Activated naive CD4-positive, alpha-beta T cell treated with anti-CD3 and anti-CD28 coated beads for 36 hours (primary cell): ENCODE measurements at places on chromosomes 5 and 9.

DNA sequence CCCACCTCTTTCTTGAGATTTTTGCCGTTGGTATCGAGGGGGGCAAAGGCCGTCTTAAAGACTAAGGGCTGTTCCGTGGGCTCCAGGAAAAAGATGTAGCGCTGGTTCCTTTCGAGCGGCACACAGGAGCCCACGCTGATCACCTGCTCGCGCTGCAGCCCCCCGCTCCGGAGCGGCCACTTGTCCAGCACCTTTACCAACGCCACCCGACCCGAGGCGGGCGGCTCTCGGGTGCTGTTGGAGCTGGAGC lies 781 bp downstream of the NRG2 start:
- DNase-seq: peak; percentile 4

DNA sequence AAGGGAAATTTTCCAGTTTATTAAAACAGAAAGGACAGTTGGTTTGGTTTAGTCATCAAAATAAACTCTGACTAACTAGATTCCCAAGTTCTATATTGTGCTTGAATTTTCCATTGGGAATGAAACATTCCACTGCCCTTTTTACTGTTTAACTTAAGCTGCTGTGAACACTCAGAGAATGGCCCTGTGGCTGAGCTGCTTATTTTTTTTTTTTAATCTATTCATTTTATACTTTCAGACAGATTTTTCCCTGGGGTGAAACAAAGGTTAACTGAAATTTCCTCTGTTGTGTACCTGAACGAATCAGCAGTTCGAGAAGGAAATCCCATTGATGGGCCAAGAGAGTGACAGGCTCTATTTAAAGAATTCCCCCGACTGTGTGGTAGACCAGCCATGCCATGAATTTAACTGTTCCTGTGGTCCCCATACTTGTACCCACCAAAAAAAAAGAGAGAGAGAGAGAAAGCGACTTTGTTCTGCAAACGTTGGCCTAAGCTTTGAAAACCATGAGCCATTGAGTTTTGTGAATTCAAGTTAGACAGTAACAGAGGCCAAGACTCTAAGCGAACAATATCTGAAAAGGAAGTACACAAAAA lies 138.7 kb upstream of the GRHPR start:
- no peak for DNase-seq

- peak; percentile 69 for DNase-seq
Measured at GRCh38 chr5:111627862-111628261, 115.5 kb upstream of the STARD4 start.

DNA sequence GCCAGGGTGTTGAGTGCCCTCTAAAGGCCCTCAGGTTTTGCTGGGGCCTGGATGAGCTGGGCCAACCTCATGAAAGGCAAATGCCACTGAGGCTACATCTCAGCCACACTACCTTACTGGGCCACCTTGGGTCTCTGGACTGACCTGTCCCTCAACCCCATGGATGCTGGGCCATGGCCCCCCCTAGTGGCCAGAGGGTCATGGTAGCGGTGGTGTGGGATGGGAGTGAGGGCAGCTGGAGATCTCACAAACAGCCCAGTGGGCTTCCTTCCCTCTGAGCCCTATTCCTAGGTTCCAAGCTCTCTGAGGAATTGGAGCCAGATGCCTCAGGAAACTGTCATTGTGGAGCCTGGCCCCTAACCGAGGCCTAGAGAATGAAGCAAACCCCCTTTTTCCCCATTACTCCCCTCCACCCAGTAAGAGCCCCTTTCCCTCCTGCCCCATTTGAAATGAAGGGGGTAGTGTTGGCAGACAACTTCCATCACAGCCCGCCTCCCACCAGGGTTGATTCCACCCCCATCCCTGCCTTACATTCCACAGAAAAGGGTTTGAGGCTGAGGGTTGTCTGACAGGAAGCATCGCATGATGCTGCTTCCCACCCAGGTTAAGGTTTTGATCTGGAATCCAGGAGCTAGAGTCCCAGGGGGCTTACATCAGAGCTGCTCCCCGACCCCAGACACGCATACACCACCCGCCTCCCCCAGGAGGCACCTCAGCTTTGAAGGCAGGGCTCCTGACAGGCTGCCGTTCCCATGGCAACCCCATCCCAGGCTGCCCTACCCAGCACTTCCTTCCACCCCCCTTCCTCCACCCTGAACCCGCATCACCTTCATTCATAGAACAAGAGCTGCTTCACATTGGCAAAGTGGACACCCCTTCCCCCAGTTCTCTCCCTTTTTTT lies 63.9 kb downstream of the PCDH1 start:
- DNase-seq: peak; percentile 67

GRCh38 chr9:86181379-86182315 lies 77.8 kb downstream of the C9orf153 start:
- no peak for DNase-seq

- no peak for DNase-seq
Measured at GRCh38 chr5:126097876-126098275, 325.3 kb upstream of the GRAMD2B start.

GRCh38 chr5:113038714-113039113 lies 62.1 kb downstream of the DCP2 start:
- no peak for DNase-seq

DNA sequence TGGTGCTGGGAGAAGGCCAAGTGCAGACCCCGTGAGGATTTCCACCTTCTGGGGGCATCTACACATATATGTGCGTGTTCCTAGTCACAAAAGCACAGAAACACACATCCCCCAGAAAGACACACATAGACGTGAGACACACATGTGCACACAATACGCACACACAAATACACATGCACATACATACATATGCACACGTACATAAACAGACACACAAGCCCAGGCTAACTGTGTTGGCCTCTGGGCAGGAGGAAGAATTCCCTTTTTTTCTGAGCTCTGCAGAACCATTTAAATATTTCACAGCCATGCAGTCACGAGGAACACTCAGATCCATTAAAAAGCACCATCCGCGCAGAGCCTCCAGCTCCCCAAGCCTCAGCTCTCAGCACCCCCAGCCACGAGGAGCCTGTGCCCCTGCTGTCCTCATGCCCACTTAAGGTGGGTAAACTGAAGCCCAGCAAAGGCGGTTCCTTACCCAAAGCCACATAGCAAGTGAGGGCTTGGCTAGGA lies 5.3 kb downstream of the NINJ1 start:
- no peak for DNase-seq

- DNase-seq: no peak
Measured at GRCh38 chr5:103345461-103345860, 86.9 kb downstream of the MACIR start.

DNA sequence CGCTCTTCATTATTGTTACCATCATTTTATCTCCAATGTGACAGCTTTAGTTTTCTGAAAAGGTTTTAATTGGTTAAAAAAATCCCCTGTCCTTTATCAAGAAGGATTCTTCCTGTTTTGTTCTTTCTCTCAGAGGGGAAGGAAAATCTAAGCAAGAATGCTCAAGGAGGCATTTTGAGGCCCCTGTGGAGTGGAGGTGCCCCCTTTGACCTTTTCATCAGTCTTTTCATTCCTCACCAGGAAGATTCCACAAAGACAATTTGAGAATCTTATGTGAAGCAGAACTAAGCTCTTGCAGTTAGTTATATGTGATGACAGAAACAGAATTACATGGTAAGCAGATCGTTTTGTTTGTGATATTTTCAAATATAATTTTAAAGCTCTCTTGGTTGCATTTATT lies 489.6 kb downstream of the MAN2A1 start:
- DNase-seq: no peak

- DNase-seq: no peak
Measured at GRCh38 chr9:95090871-95091577, 226.5 kb downstream of the FANCC start.

GRCh38 chr5:58156973-58157701 lies 302.7 kb downstream of the PLK2 start:
- DNase-seq: no peak

DNA sequence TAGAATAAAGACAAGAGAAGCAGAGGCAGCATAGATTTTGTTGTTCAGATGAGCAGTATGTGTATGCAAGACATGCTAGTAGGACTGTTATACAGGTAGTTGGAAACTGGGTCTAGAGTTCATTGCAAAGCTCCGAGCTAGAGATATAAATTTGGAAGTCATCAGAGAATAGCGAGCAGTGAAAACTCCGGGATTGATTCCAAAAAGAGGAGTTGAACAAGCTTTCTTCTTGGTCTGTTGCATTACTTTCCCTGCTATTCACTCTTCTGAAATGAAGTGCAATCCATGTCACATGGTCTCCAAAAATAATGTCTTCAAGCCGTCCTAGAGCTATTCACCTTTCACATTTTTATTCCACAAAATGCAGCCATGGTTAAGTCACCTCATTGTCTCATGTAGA lies 67.9 kb upstream of the ZNF462 start:
- no peak for DNase-seq

GRCh38 chr9:89863141-89863540 lies 258.3 kb downstream of the GADD45G start:
- no peak for DNase-seq

- DNase-seq: no peak
Measured at GRCh38 chr9:126165755-126166154, 160.9 kb upstream of the MVB12B start.

GRCh38 chr5:25448190-25448621 lies 803.4 kb upstream of the CDH10 start:
- DNase-seq: no peak

DNA sequence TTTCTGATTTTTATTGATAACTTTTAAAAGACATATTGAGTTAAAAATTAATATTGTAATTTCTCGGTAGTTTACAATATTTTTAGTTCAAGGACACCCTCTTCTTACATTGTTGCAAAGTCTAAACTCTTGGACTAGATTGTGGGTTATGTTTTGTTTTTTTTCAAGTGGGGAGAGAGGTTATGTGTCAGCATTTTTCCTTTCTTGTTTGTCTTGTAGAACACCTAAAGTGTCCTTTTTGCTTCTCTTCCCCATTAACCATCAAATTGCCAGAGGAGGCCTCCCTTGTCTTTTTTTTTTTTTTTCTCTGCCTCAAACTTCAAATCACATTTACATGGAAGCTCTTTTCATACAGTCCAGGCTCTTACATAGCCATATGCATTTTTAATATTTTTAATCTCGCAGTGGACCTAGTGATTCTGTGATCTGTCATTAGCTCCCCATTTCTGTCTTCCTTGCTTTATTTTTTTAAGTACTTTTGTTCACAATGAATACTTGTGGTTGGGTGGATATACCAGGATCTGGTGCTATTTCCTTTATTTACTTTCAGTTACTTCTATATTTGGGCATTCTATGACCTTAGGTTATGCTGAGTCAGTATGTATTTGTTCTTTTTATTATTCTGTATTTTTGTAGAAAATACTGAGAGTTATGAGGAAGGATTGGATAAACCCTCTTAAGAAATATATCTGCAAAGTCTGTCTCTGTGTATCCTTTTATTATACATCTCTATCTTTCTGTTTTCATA lies 2280.6 kb upstream of the ACO1 start:
- no peak for DNase-seq

DNA sequence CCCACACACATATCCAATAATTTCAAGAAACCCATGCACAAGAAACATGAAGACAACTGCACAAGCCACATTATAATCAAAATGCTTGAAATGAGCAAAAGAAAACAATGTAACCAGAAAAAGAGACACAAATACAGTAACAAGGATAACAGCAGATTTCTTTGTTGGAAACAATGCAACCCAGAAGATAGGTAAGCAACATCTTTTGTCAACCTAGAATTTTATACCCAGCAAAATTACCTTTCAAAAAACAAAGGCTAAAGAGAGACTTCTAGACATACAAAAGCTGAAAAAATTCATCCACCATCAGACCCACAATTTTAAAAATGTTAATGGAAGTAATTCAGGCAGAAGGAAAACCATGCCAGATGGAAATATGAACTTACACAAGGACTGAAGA lies 5.0 kb upstream of the COL23A1 start:
- no peak for DNase-seq

- no peak for DNase-seq
Measured at GRCh38 chr9:19408316-19408692, 505 bp upstream of the ACER2 start.

DNA sequence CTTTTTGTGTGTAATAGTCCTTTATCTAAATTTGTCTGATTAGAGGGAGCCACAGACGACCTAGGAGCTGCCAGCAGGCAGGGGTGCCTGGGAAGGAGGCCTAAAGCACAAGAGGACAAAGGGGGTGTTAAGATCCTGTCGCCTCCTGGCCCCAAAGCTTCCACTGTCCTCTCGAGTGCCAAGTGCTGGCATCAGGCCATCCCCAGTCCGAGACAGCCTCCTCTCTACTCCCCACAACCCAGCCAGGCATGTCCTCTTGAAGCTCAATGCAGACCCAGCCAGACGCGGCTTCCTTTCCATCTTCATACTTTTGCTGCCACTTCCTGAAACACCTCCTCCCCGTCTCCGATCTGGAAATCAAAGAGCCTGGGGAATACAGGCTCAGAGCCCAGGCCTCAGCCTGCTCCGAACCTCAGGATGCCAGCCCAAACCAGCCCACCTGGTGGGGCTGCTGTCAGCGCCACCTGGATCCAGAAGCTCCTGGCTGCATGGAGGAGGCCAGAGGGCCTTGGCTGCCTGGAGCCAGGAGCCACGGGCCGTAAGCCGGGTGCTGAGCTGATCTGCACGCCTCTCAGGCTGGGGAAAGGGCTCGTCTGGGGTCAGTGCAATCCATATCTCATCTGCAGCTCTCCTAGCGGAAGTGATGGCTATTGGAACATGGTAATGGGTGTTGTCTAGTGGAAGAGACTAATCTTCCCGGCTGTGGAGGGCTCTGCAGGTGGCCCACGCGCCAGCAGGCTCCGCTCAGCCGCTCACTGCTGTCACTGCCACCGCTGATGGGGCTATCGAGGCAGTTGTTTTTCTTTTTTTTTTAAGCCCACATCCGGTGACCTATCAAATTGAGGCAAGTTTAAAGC lies 60.2 kb upstream of the FUBP3 start:
- no peak for DNase-seq

- no peak for DNase-seq
Measured at GRCh38 chr5:169299191-169299662, 1.7 kb downstream of the SLIT3 start.

DNA sequence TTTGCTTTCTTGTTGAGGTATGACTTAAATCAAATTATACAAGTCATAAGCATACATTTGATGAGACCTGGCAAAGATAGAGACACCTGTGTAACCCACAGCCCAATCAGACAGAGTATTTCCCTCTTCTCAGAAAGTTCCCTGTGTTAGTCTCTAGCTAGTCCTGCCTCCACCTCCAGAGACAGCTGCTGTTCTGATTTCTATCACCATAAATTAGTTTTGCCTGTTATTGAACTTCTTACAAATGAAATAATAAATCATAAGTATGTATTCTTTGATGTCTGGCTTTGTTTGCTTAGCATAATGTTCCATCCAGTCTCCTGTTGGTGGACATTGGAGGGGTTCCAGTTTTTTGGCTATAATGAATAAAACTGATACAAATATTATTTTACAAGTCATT lies 194.5 kb downstream of the ICE1 start:
- DNase-seq: no peak

DNA sequence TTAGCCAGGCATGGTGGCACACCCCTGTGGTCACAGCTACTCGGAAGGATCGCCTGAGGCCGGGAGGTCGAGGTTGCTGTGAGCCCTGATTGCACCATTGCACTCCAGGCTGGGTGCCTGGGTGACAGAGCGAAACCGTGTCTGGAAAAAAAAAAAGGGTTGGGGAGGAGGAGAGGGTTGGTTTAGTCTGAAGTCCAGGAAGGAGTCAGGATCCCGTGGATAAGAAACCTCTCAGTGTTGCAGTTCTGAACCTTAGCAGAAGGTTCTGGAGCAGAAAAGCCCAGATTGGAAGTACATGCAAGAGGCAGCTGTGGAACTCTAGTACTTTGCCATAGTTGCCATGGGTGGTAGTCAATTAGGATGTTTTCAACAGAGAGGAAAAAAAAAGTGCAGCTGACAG lies 125.2 kb upstream of the CPEB4 start:
- DNase-seq: no peak
